H9 (cell line): ENCODE measurements at places on chromosomes 4 and X. TPM values are rescaled to one million over a fixed set of nuclear protein-coding genes. Genes with fewer than 3 reads are reported as not detected.

The FHIP1A gene
- 24.9 and 28.2 TPM in 2 replicates for total RNA-seq

The TMSB15B gene
- 9.6 and 11.1 TPM in 2 replicates for total RNA-seq

The ADGRG2 gene
- 6.1 and 6.8 TPM in 2 replicates for total RNA-seq

The DUSP21 gene
- total RNA-seq = not detected in 2 replicates

- no peak for DNase-seq
These were observed 446.9 kb downstream of the GRXCR1 start for GRCh38 chr4:43339435-43339834.

GRCh38 chr4:185247151-185247550 is 37.8 kb downstream of the SNX25 start:
- no peak for DNase-seq

DNA sequence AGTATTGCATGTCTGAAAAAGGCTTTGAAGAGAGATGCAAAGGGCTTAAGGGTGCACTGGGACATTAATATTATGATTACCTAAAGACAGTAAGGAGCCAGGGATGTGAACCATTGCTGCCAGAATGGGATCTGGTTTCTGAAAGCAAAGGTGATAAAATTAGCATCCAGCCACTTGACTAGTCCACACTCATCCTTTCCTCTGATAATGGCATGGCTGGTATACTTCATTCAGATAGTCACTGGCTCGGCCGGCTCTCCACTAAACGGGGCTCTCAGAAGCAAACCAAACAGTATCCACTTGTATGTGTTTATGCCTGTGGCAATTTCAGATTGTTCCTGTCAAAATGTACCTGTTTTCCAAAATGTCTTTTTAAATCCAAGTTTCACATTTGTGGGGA is 46.4 kb downstream of the MAMLD1 start:
- no peak for DNase-seq

DNA sequence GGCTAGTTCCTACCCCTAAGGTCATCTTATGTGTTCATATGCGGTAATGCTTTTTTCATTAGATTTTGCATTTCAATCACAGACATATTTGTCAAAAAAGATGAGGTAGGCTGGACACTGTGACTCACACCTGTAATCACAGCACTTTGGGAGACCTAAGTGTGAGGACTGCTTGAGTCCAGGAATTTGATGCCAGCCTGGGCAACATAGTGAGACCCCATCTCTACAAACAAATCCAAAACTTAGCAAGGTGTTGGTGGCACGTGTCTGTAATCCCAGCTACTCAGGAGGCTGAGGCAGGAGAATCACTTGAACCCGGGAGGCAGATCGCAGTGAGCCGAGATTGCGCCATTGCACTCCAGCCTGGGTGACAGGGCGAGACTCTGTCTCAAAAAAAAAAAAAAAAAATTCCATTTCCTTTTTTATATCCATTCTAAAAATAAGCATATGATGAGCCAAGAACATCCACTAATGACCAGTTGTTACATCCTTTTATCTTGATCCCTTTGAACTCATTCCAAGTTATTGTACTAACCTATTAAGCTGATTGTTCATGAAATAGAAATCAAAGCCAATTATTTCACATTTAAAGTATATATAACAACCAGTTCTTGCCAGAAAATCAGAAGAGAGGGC is 23.4 kb downstream of the PGAM4 start:
- DNase-seq = no peak

GRCh38 chrX:75273483-75273882 is 402 bp upstream of the UPRT start:
- no peak for DNase-seq

DNA sequence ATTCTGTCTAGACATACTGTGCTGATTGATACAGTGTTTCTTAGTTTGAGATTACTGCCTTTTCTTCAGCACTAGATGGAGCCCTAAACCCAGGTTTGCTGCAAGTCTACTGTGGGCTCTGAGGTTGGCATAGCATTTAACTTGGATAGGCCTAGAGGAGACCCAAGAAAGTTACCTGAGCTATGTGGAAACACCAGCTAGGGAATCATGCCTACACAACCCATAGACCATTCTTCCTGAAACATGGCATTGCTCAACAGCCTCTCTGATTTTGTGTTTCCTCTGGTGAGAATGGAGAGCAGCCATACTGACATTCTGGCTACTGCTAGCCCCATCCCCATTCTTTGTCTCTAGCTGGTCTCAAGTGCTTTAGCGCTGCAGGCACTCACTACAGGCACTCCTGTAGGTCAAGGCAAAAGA is 287.7 kb upstream of the PCDH18 start:
- peak; percentile 60 for DNase-seq

DNA sequence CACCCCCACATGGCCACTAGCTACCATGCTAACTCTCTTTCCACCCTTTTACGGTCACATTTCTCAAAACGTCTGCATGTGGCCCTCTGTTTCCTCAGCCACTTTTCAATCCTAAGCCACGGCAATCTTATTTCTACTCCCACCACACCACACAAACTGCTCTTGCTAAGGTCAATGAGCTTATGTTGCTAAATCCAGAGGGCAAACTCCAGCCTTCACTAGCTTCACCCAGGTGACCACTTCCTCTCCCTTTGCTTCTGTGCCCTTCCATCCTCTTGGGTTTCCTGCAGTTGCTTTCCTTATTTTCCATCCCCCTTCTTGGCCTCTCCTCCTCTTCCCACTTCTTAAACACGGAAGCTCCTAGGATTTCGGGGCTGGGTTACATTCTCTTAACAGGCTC is 16.5 kb downstream of the CETN2 start:
- no peak for DNase-seq

DNA sequence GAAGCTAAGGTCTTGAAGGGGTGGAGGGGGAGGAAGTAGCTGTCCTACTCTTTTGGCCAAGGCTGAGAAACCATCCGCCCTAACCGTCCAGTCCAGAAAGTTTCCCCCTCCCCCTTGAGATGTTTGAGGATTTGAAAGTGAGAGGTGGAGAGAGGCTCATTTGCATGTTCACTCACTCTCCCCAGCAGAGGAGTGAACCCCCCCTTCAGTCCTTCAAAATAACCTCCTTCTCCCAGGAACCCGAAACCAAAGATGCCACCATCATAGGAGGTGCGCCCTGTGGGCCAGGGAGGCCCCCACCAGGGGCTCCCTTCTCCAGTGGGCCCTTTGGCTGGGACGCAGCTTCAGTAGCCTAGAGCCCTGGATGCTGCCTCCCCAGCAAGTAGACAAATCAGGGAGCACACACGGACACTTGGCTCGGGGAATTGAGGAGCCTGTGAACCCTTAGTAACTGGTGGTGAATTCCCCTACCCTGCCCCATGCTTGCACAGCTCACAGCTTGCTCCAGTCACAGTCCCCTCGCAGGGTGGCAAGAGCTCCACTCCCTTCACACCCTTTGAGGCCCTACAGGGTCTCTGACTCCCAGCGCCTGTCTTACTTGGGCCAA is 25.6 kb downstream of the ELF4 start:
- DNase-seq = no peak

DNA sequence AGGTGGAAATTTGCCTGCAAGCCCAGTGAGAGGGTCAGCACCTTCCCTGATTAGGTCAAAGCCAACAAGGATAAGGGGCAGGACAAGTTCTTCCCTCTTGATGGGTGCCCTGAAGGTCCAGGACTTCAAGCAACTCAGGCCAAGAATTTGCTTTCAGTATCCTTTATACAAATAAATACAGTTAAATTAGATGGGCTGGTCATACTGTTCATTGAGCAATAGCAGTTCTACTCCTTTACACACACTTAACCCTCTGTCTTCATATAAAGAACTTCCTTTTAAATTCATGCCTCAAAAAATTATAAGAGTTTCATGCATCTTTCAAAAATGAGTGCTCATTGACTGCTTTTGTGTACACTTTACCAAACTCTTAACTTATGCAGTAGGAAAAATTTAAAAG is 392.0 kb downstream of the SPRY1 start:
- DNase-seq = no peak

DNA sequence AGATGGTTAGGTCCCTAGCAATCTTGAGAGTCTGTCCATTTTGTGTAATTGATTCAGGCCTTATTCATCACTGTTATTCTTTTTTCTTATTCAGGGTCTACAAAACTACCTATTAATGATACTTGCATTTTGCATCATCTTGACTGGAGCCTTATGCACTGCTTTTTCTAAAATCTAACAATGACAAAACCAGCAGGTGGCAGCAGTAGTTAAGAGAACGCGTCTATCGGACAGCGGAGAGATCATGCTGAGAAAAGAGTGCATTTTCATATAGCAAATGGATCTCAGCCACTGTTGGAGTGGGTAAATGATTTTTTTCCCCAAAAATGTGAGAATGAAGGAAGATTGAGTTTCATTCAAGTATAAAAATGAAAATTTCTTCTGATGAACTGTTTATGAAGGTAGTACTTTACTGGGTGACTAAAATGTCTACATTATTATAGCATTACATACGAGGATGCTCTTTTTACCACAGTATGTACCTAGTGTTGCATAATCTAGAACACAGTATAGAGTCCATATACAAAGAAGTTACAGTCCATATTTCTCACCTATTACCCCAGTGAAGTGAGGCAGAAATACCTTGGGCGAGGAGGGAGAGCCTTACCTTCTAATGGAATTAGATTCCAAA is 43.2 kb downstream of the TMEM144 start:
- no peak for DNase-seq

DNA sequence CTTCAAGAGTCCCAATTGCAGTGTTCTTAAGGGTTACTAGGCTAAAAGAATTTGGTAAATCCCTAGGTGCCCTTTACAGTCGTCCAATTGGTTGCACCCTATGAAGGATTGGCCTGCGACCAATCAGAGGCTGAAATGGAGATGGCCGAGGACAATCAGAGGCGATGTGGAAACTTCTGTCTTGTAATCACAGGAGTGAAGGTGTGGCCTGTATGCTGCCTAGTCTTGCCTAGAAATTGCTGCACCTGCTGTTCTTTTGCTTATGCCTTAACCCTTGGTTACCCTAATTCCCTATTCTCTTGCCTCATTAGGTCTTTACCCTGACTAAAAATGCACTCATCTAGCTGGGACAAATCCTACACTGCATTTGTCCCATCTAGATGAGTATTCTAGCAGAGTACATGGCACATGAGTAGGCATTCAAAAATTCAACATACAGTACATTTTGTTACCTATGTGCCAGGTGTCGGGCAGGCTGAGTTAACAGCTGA is 1.0 kb upstream of the DCK start:
- DNase-seq = peak; percentile 59

DNA sequence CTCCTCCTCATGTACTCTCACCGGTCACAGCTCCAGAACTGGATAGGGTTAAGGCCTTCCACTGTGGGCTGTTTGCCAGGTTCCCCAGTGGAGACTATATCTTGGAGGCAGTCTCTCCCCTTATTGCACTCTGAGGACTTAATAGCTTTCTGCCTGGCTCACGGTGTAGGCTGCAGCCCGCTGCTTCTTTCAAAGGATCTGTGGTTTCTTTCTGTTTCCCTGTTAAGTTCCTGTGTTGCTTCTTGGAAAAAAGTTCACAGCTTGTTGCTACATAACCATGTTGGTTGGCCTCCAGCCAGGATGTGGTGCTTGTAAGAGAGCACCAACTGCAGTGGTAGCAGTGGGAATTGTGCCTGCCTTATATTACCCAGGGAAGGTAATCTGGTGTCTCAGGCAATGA is 24.9 kb upstream of the ZDHHC15 start:
- no peak for DNase-seq

DNA sequence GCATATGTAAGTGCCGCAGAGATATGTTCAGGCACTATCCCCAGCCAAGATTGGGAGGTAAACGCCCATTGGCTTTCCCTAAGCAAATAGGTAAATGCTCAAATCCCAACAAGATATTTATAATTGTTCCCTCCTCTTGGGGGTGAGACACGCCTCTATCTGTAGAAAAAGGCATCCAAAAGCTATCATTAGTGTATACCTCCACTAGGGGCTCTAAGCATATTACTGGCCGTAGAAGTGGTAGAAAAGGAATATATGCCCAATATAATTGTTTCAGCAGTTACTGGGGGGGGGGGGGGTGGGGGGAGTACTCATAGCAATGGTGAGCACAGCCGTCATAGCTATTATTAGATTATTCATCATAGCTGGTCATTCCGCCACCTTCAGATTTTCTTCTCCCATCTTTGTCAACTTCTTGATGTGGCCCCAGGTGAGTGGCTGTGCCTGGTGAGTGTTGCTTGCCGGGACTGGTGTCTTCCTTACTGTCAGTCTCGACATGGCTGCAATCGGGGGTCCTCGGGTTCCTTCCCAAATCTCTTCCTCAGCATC is 53.3 kb upstream of the WDR1 start:
- DNase-seq = no peak
